ENCODE measurements at places on chromosomes 4 and X. TPM values are rescaled to one million over a fixed set of nuclear protein-coding genes. Genes with fewer than 3 reads are reported as not detected.

The RNF150 gene
- not detected for polyA plus RNA-seq

The KLB gene
- not detected for polyA plus RNA-seq

The NAP1L3 gene
- polyA plus RNA-seq: 4.7 TPM

The TCEAL2 gene
- polyA plus RNA-seq: 0.33 TPM

The UGT2B11 gene
- not detected for polyA plus RNA-seq

The NUDT6 gene
- polyA plus RNA-seq: 1.6 TPM

The MTCP1 gene
- polyA plus RNA-seq: 21.8 TPM

The GSX2 gene
- not detected for polyA plus RNA-seq
